Activated CD4-positive, alpha-beta T cell treated with anti-CD3 and anti-CD28 coated beads for 1 hour (primary cell): ENCODE measurements at places on chromosomes 13 and 19.

- DNase-seq, result no peak
Observed at GRCh38 chr13:46953331-46953730, 56.5 kb upstream of the HTR2A start.

DNA sequence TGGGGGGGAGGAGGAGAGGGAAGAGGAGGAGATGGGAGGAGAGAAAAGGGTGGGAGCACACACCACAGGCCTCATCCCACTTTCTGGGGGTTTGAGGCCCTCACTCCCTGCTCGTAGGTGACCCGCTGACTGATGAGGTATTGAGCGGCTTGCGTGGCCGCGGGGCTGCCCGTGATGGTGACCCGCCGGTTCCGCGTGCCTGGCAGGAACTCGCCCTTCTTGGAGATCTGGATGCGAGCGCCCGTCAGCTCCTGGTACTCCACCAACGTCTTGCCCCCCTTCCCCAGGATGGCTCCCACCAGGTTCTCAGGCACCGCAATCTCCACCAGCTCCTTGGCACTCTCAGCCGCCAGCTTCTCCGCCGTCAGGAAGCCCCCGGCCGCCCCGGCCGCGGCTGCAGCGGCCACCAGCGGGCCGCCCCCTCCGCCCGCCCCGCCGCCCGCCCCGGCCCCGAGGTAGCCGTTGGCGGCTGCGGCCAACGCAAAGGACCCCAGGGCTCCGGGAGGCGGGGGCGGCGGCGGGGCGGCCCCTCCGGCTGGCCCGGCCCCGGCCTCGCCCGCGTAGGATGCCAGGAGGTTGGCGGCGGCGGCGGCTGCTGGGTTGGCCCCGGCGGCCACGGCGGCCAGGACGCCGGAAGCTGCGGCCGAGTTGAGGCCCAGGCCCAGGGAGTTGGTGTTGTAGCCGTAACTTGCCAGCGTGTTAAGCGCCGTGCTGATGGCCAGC is 25.4 kb upstream of the NANOS2 start:
- DNase-seq, result no peak

DNA sequence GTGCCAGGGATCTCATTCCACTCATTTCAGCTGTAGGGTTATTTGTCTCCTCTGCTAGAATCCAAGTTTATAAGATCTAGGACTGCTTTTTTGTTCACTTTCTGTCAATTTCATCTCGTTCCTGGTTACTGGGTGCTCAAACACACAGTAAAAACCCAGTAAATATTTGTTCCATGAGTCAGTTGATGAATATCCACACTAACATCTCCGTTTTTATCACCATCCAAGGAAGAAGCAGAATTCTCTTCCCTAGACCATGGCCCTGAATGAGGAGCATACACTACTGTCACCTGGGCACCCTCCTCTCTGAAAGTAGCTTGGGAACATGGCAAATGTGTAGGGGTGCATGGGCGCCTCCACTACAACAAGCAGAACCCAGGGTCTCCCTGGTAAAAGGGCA is 390.8 kb downstream of the FOXO1 start:
- no peak for DNase-seq

- DNase-seq, result no peak
Observed at GRCh38 chr19:4386041-4386782, 14.1 kb downstream of the SH3GL1 start.

DNA sequence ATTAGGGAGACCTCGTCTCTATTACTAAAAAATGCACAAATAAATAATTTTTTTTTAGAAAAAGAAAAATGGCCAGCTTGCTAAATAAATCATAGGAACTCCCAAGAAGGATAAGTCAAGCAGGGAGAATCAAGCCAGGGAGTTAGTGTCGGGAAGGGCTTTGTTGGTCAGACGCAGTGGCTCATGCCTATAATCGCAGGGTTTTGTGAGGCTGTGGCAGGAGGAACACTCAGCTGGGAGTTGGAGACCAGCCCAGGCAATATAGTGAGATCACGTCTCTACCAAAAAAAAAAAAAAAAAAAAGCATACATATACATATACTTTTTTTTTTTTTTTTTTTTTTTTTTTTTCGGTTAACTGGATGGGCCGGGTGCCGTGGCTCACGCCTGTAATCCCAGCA is 9.0 kb downstream of the NACC1 start:
- no peak for DNase-seq

- no peak for DNase-seq
Observed at GRCh38 chr13:114071410-114071809, 61.0 kb downstream of the RASA3 start.

- no peak for DNase-seq
Observed at GRCh38 chr13:25177012-25177411, 4.9 kb upstream of the AMER2 start.

- DNase-seq, result no peak
Observed at GRCh38 chr13:43267916-43268315, 244.5 kb downstream of the DNAJC15 start.

GRCh38 chr19:4069331-4069959 is 2.7 kb upstream of the ZBTB7A start:
- DNase-seq, result no peak

GRCh38 chr19:5932609-5933262 is 18.7 kb downstream of the CAPS start:
- no peak for DNase-seq

- no peak for DNase-seq
Observed at GRCh38 chr13:47621931-47622330, 379.1 kb downstream of the SUCLA2 start.

DNA sequence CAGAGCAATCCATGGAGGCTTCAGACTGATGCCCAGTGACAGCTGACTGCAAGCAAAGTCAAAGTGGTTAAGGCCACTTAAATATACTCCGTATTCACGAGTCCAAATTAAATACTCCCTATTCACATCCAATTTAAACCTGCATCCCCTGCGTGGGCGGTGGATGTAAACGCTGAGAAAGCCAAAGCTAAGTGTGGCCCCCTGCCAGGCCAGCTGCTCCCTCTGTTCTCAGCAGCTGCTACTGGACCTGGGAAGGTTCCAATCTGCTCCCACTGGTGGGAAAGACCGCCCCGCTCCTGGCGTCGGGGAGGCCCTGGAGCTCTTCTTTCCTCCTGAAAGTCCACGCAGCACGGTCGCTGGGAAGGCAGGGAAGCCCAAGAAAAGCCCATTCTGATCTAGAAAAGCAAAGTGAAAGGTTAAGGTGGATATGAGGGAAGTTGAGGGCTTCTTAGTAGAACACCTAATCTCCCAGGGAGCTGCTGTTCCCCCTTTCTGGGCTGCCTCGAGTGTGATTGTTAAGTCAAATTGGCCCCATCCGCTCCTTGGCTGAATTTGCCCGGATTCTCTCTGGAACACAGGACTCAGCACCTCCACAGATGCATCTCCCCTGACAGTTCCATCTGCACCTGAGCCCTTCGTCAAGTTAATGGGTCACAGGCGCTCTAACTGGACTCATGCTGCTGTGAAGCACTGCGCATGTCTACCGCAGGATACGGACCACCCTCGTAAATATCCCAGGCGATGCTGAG is 205.5 kb downstream of the USP12 start:
- no peak for DNase-seq

DNA sequence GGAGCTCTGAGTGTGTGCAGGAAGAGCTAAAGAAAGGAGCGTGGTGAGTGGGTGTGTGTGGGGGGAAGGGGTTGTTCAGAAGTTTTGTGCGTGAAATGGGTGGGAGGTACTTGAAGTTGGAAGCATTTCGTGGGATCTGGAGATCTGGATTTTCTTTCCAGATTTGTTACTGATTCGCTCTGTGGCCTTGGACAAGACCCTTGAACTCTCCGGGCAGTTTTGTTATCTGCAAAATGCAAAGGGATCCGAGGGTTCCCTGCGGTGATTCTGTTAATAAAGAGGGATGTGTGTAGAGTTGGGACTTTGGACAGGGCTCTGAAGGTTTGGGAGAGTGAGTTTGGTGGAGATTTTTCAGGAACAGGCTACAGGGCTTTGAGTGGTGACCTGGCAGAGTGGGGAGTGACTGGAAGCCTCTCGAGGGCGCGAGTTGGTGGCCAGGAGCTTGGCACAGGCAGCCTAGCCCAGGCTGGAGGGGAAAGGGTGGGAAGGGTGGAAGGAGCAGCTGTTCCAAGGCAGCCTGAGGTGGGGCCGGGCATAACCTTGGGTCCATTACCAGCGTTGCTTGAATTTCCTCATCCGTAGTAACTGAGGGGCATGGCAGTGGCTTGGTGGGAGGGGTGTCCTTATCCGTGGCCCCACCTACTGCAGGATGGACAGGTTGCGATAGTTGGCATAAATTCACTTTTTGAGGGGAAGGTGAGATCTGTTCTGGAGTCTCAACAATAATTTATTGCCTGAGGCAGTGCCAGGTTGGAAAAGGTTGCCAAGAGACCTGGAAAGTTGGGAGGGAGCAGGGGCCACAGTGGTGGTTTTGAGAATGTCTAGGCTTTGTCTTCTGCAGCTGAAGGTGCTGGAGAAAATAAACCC is 2.1 kb downstream of the ACTN4 start:
- DNase-seq, result no peak

DNA sequence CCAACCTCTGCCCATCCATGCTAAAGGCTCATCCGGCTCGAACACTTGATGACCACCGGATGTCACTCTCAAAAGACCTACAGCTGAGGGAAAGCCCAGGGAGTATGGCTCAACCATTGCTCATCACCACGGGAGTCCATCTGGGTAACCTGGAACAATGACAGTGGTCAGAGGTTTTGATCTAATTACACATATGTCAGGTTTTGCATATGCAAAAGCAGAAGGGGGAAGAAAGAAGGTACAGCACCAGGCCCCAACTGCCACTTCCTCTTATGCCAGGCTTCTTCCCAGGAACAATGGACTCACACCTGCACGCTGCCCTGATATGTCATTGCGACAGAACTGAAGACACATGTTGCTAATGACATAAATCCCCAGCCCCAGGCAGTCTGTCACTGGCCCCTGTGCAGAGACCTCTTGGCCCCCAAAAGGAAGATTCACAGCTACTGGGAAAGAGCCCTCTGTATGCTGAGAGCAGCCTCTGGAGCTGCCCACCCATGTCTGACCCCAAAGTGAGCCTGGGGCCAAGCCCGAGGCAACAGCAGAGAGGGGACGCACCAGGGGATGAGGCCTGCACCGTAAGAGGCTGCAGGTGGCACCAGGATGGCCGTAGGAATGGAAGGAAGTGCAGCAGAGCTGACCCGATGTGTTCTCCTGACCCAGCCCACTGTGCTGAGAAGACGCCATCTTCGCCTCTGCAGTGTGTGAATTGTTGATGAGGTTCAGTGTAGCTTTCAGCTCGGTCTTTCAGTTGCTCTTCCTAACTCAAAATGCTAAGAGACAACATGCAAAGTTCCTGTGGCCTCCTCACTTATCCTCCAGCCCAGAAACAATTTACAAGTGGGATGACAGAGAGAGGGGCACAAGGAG is 26.3 kb downstream of the EPS15L1 start:
- no peak for DNase-seq

GRCh38 chr13:50711131-50711815 is 132.2 kb downstream of the DLEU7 start:
- no peak for DNase-seq

DNA sequence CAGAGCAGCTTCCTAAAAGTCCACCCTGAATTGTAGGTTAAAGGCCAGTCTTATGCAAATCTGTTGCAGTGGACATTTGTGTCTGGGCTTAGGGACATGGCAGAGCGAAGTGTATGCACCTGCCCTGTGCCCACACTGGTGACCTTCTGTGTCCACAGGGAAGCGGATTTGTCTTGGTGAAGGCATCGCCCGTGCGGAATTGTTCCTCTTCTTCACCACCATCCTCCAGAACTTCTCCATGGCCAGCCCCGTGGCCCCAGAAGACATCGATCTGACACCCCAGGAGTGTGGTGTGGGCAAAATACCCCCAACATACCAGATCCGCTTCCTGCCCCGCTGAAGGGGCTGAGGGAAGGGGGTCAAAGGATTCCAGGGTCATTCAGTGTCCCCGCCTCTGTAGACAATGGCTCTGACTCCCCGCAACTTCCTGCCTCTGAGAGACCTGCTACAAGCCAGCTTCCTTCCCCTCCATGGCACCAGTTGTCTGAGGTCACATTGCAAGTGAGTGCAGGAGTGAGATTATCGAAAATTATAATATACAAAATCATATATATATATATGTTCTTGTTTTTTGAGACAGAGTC is 25.5 kb downstream of the CYP2B6 start:
- DNase-seq, result no peak

- DNase-seq, result no peak
Observed at GRCh38 chr19:17576758-17577456, 21.5 kb downstream of the COLGALT1 start.

GRCh38 chr19:10206226-10206885 is 11.6 kb upstream of the DNMT1 start:
- DNase-seq, result no peak

DNA sequence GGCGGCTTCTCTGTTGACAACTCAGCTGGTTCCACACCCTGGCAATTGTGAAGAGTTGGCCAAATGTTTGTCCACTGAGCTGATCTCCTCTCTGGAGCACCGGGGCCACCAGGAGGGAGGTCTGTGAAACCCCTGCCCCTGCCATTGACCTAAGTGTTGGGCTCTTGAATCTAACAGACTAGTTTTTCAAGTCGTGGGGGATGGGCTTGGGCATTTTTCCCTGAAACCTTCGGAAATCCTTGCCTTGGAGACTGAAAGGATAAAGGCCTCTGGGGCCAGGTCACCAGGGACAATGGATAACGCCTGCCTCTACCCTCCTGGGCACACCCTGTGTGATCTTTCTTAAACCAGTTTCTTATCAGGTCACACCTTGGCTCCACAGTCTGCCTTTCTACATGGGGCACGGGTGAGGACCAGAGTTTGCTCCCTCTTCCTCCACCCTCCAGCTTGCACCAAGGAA is 881 bp downstream of the GEMIN7 start:
- DNase-seq, result no peak

DNA sequence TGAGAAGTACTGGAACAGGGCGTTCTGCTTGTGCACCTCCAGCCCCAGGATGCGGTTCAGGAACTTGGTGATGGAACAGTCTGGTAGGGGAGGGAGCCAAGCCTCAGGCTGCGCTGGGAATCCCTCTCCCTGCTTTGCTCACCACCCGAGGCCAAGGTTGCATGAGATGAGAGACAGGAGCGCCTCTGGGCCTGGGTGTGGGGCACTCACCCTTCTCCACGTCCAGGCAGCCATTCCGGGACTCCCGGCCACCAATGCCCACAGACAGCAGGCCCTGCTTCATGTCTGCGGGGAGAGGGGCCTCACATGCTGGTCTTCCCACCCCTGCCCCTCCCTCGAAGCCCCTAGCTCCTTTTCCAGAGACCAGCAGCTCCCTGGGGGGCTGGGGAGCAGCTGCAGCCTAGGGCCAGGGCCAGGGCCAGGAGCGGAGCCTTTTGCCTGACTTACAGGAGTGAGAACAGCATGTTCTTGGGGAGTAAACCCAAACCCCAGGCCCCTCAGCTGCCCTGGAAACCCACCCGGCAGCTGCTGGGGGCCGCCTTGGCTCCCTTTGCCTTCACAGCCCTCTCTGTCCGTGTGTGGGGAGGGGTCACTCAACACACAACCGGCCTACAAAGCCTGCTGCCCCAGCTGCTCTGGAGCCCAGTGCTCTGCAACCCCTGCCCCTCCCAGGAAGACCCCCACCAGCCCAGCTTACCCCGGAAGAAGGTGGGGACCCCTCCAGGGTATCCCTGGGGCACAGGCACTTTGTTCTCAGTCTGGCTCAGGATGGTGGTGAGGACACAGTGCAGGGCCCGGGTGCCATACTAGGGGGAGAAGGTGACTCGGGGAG is 7.2 kb downstream of the GPX4 start:
- no peak for DNase-seq

- no peak for DNase-seq
Observed at GRCh38 chr13:36981156-36981743, 17.9 kb downstream of the ALG5 start.

- no peak for DNase-seq
Observed at GRCh38 chr13:27354379-27354778, 70.0 kb upstream of the GTF3A start.
